Effector CD4-positive, alpha-beta T cell (primary cell): ENCODE measurements at places on chromosomes 7 and 10.

GRCh38 chr7:165661-166337 is 26.6 kb upstream of the FAM20C start:
- DNase-seq, result no peak

GRCh38 chr10:119680650-119681081 is 29.5 kb downstream of the BAG3 start:
- DNase-seq, result no peak

DNA sequence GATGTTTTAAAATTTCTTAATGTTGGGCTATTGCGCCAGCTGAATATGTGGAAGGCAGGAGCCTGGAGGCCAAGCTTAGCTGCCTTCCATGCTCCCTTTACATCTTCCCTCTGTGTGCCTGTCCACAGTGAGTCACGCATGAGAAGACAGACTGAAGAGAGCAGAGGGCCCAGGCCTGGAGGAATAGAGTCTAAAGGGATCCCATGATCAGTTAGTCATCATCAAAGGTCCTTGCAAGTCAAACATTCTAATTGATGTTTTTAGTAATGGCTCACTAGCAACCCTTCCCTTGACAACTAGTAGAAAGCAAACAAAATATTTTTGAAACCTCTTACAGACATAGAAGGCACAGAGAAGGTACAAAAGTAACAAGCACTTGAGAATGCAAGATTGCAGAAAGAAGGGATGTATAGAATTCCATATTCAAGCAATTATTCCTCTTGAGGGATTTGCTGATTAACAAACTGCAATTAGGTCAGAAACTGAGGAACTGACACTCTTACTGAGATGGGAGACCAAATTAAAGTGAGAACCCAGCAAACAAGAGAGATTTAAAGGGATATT is 30.7 kb upstream of the APBB1IP start:
- DNase-seq, result no peak

DNA sequence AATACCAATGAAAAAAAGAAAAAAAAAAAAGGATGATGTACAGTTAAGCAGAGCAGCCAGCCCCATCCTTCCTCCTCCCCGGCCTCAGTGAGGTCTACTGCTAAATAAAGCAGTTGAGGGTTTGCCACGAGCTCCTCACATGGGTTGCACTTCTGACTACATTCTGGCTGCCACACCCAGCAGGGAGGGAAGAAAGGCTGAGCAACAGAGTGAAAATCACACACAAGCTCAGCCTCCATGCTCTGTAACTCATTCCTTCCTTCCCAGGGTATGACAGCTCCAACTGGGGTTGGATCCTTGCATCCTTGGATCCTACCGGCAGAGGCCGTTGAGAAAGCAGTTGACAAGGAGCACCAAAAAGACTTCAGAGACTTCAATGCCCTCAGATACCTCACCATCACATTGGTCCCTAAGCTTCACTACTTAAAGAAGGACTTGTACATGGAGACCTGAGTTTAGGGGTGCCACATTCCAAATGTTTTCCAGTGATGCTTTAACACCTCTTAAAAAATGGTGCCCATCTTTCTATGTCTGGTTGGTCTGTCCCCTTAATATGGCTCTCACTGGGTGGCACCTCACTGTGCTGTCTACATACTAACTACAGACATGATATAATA is 52.9 kb upstream of the PIK3CG start:
- no peak for DNase-seq

GRCh38 chr10:132405463-132405991 is 8.5 kb downstream of the PWWP2B start:
- no peak for DNase-seq

DNA sequence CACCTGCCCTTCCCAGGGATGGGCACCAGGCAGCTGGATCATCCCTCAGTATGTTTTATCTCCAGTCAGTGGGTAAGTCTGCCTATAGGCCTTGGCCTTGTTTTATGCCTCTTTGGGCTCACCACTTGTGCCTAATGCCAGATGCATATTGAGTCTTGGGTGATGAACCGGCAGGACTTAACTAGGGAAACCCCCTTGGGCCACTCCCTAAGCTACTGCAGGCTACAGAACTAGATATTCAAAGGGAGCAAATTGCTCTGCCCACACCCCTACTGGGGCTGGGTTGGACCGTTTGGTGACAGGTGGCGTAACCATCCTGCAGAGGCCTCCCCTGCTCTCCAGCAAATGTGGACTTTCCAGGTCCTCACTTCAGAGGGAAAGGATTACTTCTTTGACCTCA is 115.7 kb upstream of the GDF10 start:
- no peak for DNase-seq

DNA sequence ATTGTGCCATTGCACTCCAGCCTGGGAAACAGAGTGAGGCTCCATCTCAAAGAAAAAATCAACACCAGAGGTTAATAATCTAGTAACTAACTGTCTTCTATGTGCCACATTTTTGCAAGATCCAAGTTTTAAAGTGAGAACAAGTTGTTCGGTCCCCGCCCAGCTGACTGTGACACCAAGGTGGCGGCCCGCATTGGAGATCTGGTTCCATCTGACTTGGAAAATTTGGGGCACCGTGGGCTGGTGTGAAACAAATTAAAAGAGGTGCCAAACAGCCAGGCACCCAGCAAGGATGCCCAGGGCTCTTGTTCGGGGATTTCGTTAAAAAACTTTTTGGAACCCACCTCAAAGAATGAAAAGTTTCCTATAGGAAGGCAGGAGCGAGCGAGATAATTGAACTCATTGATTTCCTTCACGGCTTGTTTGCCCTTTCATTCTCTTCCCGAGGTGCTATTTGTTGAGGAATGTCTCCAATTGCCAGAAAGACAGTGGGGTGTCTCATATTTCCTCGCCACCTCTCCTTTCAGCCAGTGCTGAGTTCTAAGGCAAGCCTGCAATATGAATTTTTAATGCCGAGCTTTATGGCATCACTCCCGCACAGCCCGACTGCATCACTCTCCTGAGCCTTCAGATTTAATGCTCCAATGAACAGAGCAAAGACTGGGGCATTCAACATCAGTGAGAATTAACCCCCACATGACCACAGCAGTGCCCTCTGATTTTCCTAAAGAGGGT is 156.9 kb upstream of the SH2B2 start:
- no peak for DNase-seq

DNA sequence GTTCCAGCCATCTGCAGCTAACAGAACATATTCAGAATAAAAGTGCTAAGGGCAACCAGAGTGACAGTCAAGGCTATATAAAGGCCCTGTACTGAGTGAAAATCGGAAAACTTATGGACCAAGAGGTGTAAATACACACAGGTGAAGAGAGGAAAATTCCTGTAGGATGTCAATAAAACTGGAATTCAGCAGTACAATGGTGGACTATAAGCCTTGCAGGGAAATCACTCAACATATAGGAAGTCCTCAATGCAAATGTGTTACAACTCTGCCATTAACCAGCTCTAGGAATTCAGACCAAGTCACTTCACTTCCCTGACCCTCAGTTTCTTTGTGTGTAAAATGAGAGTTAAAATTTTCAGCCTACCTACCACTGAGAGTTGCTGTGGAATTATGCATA is 7.7 kb downstream of the USP6NL start:
- no peak for DNase-seq

DNA sequence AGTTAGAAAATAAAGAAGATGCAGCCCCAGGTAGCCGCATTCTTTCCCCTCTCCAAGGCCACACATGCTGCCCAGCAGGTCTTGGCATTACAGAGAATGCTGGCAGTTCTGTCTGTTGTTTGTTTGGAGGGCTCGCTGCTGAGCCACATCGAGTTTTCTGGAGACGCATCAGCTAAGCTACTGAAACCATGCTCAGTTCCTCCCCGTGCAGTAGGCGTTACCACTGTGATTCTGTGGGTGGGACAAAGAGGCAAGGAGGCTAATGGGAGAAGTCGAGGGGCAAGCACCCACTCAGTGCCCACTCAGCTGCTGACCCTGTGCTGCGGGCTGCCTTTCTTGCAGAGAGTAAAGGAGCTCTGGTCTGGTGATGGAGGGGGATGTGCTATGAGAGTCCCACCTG is 15.5 kb upstream of the GTPBP4 start:
- no peak for DNase-seq

- DNase-seq, result no peak
Observed at GRCh38 chr10:61986382-61986781, 84.9 kb downstream of the ARID5B start.

GRCh38 chr7:11749629-11750028 is 82.4 kb downstream of the THSD7A start:
- no peak for DNase-seq

DNA sequence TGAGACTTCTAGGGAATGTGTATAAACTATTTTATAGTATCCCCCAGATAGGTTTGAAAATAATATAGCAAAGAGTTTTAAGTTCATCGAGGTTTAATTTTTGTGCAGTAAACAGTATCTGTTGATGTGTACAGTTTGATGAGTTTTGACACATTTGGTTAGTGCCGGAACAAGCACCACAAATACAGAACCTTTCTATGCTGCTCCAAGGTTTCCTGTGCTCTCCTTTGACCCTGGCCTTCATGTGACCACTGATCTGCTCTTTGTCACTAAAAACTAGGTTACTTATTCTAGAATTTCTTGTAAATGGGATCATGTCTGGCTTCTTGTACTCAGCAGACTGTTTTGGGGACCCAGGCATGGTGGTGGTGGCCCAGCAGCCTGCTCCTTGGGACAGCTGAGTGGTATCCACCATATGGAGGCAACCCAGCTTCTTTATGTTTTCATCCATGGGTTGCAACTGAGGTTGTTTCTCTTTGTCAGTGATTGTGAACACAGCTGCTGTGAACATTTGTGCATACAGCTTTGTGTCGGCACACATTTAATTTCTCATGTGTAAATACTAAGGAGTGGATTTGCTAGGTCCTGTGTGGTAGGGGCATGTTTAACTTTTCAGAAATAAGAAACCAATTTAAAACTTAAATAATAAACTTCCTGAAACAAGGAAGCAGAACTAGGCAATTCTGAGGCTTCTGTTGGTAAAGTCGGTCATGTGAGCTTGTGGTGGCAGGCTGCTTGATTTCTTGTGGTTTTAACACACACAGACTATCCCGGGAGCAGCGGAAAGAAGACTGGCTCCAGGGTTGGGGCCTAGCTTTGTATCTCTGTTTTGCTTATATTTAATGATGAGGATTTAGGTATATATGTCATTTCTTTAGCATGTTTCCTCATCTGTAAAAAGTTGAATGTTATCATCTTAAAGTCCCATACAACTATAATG is 219.4 kb downstream of the ABCA13 start:
- no peak for DNase-seq

DNA sequence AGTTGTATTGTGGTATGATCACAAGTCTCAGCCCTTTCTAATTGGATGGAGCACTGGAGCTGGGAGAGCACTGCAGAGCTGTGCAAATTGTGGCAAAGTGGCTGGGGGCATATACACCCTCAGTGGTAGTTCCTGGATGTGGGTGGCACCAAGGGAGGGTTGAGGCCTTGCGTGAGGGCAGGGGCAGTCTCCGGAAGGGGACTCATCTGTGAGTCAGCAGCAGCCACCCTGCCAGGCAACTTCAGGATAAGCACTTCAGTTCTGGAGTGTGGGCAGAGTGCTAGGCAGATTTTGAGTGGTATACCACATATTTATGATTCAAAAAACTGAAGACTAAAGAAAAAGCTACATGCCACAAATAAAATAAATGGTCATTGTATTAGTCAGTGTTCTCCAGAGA is 210.5 kb downstream of the ETV1 start:
- DNase-seq, result no peak

DNA sequence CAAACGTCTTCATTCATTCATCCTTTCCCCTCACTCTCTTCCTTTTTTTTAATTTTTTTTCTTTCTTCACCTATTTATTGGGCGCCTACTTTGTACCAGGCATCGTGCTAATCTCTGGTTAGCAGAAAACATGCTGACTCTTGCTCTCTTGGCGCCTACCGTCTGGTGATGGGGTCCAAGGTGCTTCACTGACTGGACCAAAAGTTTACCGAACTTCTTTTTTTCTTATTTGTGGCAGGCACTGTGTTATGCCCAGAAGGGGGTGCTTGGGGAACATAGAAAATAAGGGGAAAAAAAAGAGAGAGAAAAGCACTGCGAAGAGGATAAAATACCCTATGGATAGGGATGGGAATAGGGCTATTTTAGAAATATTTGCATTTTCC is 505 bp upstream of the FAM204A start:
- peak; percentile 4 for DNase-seq

DNA sequence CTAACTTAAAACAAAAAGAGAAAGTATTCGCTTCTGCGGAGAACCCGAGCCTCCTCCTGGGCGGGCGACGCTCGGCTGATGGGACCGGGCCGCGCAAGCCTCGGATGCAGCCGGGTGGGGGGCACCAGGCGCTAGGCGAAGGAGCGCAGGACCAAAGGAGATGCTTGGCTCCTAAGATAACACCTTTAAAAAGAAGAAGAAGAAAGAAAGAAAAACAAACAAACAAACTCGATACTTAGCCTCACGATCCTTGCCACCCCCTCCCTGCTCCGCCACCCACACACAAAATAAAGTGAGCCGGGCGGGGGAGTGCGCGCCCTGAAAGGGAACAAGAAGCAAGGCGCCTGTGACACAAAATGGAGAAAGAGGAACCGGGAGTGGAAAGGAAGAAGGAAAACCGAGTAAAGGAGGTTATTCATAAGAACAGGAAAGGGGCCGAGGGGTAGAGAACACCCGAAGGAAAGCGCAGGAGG is 34.0 kb upstream of the EBLN1 start:
- DNase-seq, result peak; percentile 54

- no peak for DNase-seq
Observed at GRCh38 chr7:48786951-48787350, 137.4 kb upstream of the CDC14C start.

GRCh38 chr10:69045441-69046300 is 42.2 kb upstream of the SRGN start:
- peak; percentile 18 for DNase-seq

- DNase-seq, result no peak
Observed at GRCh38 chr7:63521-64021, 128.8 kb upstream of the FAM20C start.

DNA sequence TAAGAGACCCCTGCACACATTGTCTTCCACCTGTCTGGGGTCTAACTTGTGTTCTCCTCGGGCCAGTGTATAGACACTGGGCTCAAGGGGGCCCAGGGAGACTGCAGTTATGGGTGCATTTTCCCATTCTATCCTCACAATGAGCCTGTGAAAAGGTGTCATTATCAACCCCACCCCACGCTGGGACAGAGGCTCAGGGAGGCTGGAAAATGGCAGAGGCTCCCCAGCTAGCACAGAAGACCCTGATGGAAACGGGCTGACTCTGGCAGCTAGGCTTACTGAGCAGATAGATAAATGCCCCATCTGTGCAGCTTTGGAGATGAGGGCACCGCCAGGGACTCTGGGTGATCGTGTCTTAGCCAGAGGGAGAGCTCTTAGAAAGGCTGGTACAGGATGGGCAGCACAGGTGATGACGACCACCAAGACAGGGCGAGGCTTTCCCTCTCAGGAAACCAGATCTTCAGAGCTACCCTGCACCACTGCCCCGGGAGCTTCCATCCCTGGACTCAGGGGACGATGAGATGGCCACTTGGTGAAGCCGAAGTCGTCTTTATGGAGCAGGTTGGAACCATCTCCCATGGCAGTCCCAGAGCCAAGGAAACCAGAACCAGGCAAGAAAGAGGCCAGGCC is 58.2 kb upstream of the CHST15 start:
- no peak for DNase-seq

DNA sequence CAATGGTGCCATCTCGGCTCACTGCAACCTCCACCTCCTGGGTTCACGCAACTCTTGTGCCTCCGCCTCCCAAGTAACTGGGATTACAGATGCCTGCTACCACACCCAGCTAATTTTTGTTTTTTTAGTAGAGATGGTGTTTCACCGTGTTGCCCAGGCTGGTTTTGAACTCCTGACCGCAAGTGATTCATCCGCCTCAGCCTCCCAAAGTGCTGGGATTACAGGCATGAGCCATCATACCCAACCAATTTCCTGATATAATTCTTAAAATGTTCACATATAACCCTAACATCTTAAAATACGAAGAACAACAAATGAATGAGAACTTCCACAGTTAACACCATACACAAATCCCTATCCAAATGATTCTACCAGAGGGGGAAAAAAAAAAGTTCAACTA is 31.2 kb downstream of the BAIAP2L1 start:
- DNase-seq, result no peak
